ENCODE measurements at places on chromosomes 16 and 17.

DNA sequence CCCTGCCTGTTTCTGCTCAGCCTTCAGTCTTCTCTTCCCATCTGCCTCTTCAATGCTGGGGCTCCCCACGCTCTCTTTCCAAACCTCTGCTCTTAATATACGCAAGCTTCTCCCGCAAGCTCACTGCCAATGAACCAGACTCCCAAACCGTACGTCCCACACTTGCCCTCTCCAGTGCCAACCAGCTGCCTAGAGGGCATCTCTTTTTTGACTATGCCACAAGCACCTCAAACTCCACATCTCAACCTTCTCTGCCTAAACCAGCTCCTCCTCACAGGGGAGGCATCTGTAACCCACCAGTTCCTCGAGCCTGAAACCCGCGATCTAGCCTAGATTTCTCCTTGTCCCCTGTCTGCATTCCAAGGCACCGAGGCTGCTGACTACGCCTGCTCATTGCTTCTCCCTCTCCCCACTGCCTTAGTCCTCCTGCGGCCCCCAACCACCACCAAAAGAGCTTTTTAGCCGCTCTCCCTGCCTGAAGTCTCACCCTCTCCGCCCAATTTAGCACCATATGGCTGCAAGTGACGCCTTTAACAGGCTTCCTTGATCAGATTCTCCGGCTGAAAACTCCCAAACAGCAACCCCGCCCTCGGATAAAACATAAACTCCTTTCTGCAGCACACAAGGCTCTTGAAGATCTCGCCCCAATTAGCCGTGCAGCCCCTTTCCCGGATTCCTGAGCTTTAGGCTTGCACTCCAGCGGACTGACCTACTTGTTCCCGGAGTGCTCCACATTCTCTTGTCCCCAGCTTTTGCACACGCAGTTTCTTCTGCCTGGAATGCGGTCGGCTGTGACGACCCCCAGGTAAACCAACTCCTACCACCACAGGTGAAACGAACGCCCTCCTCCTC lies 1.5 kb downstream of the GGA2 start:
- no peak for DNase-seq

DNA sequence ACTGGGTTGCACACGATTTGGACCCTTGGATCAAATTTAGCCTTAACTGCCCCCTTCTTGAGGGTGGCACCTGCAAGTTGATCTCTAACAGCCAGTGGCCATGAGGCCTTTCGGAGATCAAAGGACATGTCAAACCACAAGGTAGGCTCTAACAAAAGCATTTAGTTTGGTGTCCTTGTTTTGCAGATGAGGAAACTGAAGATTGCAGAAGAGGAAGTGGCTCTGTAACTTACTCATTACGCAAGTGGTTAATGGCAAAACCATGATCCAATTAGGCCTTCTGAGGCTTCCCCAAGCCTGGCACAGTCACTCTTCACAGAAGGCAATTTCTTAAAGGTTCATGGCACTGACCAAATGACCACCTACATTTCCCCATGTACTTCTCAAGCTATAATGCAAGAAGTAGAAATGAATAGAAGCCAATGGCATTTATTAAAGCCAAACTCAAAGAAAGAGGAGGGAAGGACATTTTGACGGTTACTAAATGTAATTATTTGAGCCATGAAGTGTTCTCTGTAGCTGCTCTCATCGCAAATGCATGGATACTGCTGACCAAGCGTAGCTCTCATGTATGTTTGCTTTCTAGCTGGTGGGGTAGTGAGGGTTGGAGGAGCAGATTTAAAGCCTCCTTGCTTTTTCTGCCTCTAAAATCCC lies 32.8 kb upstream of the ABCC12 start:
- no peak for DNase-seq

DNA sequence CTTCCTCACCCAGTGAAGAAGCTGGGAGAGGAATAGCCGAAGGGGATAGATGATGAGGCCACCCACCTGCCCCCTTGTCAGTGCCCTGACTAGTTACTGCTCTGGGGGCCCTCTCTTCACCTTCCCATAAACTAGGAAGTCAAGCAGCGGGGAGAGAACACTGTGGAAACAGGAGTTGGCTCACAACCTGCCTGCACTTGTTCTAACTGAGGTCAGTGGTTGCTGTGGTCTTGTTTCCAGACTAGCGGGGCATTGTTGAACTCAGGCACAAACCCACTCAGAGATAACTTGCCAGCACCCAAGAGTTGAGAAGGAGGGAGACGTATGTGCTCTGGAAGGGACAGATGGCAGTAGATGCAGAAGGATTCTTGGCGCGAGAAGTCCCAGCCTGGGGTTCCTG lies 48.6 kb upstream of the DDX52 start:
- DNase-seq = no peak

DNA sequence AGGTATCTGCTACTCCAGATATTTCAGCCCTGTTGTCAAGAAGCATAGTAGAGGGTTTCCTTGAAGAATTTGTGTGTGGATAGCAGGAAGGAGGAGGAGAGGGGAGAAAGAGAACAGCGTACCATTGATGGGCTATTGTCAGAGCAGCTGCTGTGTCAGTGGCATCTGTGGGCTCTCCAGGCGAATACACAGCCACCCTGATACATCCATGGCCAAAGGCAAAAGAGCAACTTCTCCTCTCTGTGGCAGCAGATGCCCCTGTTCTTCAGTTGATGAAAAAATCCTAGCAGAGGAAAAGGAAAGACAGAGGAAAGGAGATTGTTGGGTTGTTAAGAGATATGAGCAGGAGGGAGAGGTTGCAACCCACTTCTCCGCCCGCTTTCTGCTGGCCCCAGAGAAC lies 12.2 kb upstream of the KCNJ2 start:
- DNase-seq = no peak

GRCh38 chr16:54268340-54268739 lies 18.2 kb downstream of the IRX3 start:
- DNase-seq = no peak

- peak; percentile 32 for DNase-seq
Measured at GRCh38 chr17:59513934-59514841, 51.2 kb upstream of the DHX40 start.

GRCh38 chr16:66103211-66103610 lies 263.3 kb upstream of the CDH5 start:
- DNase-seq = no peak

DNA sequence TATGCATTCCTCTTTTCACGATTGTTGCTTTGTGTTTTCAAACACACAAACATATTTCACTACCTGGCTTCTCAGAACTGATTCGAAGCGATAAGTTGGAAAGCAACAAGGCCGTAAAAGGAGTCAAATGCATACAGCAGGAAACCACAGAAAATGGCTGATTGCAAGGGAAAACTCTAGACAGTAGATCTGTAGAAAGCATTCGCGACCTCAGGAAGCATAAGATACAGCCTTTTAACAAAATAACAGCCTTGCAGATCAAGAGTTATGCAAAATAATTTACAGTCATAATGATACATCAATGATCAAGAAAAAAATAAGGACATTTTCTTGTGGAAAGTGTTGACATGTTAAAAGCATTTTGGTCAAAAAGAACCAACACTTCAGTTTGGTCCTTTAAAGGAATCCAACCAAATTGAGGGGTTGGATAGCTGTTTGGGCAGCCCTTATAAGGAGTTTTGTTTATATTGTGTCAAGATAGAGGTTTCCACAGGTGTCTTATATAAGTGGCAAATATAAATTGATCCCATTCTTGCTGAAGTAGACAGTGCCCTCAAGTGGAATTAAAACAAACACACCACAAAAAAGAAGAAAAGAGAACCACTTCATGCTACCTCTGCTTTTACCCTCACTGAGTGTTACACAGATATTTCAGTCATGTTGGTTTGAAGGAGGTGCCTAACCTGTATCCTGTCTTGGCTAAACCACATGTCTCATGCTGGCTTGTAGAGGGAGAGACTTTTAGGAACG lies 5.5 kb downstream of the CYLD start:
- no peak for DNase-seq

DNA sequence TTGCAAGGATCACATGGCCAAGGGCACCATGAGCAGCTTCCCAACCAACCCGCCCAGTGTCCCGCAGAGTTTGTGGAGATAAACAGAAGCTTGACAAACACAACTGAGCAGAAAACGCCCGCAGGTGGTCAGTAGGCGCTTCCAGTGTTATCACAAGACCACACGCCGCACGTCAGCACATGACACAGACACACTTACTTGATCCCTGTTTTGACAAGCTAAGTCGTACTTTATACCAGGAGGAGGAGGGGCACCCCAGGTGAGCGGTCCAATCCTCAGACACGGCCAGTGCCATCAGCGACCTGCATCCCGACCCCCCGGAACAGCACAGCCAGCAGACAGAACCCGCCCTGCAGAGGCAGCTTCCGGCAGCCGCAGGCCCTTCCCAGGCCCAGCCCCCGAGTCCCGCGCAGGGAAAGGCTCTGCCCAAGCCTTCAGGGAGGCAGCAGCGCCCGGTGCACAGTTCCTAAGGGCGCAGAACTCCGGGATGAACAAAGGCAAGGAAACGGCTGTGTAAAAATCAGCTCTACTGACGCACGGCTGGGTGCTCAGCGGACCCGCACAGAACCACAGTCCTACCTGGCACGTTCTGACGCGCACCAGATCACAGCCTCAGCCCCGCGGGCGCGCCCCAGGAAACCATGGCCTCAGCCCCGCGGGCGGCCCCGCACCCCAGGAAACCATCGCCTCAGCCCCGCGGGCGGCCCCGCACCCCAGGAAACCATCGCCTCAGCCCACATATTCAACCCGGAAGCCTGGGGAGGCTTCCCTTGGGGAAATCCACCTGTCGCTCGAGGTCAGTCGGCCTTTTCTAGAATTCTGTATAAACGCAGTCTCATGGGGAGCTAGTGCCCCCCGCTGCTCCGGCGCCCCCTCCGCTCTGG lies 27.8 kb downstream of the AXIN1 start:
- no peak for DNase-seq

- peak; percentile 76 for DNase-seq
Measured at GRCh38 chr17:80544655-80545498, at the start of gene RPTOR. TSS of gene RPTOR (plus strand) at chr17:80544838. CDS start at chr17:80545630, 792 bp downstream.

- no peak for DNase-seq
Measured at GRCh38 chr17:9255833-9256232, 234.5 kb downstream of the NTN1 start.

DNA sequence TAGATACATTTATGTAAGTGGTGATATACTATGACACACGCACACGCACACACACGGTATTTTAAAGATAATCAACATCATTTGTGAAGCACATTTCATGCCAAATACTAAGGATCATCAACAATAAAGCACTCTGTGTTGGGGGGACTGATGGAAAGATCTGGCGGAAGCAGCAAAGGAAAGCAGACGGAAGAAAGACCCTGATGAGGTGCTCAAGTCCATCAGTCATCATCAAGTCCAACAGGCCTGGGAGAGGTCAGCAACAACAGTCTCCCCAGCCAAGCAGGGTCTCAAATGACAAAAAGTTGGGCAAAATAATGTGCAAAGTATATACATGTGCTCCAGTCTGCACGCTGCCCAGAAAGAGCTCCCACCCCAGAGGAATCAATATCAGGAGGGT lies 55.5 kb downstream of the HIC1 start:
- no peak for DNase-seq

DNA sequence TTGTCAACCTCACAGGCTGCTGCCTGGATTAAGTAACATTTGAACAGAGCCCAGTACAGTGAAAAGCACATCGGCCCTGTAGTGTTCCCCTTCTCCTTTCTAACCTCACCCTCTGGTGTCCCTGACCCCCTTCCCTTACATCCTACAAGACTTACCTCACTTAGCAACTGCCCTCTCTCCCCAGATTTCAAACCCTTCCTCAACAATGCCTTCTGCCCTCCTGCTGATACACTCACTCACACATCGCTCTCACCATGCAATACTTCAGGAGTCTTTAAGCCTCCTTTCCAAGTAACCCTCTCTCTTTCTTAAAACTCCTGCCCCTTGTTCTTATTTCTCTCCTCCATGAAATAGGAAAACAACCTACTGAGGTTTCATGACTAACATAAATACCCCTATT lies 17.8 kb downstream of the ZZEF1 start:
- DNase-seq = no peak

GRCh38 chr16:12539185-12539929 lies 264.3 kb downstream of the CPPED1 start:
- peak; percentile 52 for DNase-seq

- DNase-seq = no peak
Measured at GRCh38 chr17:33171931-33172330, 121.2 kb downstream of the ASIC2 start.

GRCh38 chr16:5446623-5447240 lies 349.1 kb upstream of the EEF2KMT start:
- DNase-seq = no peak

- DNase-seq = no peak
Measured at GRCh38 chr17:53719229-53719628, 103.5 kb upstream of the KIF2B start.
